Kasumi-1 (cell line): ENCODE measurements at places on chromosomes 13 and 19.
A peak's percentile ranks its signal among the peaks of the same experiment; 100 is the strongest.

GRCh38 chr13:40966298-40966697 is 52.8 kb downstream of the ELF1 start:
- peak; percentile 47 for DNase-seq

- no peak for DNase-seq
Measured at GRCh38 chr13:39913339-39913738, 257.9 kb downstream of the COG6 start.

DNA sequence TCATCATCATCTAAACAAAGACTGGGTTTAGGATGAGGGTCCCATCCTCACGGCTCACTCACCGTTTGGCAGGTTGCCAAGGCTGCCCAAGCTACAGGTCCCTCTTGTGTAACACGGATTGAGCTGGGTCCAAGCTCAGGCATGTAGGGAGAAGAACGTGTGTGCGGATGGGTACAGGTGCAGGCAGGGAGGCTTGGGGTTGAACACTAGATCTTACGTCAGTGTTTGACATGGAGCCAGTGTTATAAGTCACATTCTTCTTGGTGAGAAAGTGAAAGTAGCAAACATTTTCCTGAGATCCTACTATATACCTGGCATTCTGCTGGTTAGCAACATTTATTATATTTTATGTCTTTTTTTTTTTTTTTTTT is 136.8 kb upstream of the RNF113B start:
- no peak for DNase-seq

DNA sequence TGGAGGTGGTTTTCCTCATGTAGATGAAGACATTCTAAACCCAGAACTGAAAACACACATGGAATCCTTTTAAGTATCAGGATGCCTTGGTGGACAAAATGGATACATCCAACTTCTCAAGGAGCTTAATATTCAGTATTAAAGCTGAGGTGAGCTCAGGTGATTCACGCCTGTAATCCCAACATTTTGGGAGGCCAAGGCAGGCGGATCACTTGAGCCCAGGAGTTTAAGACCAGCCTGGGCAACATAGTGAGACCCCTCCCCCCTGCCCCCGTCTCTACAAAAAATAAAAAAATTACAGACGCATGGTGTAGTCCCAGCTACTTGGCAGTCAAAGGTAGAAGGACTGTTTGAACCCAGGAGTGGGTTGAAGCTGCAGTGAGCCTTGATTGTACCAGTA is 28.8 kb downstream of the DPRX start:
- DNase-seq, result no peak

- peak; percentile 31 for DNase-seq
Measured at GRCh38 chr19:50427997-50428425, 4.7 kb upstream of the MYBPC2 start.

- no peak for DNase-seq
Measured at GRCh38 chr19:13817018-13817614, 21.9 kb downstream of the ZSWIM4 start.

GRCh38 chr13:21894091-21894490 is 223.2 kb downstream of the FGF9 start:
- DNase-seq, result no peak

- DNase-seq, result no peak
Measured at GRCh38 chr19:48716562-48717291, 2.8 kb downstream of the MAMSTR start.

- DNase-seq, result no peak
Measured at GRCh38 chr19:14305706-14306105, 75.5 kb upstream of the ADGRE5 start.

- DNase-seq, result no peak
Measured at GRCh38 chr13:69959046-69959445, 148.6 kb upstream of the ATXN8OS start.

- DNase-seq, result no peak
Measured at GRCh38 chr13:25739376-25739775, 312.4 kb downstream of the SHISA2 start.

- DNase-seq, result no peak
Measured at GRCh38 chr13:58004751-58005150, 373.2 kb downstream of the PCDH17 start.

DNA sequence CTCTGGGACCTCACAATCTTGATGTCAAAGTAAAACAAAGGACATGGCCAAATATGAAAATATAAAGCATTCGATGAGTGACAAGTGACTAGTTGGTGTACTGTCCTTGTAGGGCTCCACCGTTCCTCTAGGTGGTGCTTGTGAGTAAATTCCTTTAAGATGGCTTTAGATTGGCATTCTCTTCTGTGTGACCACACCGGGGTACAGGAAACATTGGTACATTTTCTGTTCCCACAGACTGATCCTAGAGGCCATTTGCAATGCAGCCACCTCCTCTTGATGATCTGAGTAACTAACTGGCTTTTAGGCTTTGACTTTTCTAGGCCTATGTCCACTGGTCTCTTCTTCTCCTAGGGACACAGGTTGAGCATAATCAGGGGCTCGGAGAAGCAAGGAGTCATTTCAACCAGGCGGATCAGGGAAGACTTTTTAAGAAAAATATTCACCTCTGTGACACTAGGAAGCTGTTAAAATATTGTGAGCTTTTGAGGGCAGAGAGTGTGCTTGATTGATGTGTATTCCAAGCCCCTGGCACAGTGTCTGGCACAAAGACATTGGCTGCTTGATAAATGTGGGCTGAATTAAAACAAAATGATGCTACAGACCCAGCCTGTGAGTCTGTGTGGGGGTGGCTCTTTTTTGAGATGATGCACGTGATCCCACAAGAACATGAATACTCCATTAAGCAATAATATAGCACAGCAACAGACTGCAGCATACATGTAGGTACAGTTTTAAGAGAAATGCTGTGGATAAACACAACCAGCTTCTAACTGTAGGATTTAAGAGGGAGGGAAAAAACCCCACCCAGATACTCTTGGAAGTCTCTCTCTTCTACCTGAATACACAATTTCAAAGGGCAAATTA is 21.0 kb downstream of the EPSTI1 start:
- DNase-seq, result peak; percentile 76

DNA sequence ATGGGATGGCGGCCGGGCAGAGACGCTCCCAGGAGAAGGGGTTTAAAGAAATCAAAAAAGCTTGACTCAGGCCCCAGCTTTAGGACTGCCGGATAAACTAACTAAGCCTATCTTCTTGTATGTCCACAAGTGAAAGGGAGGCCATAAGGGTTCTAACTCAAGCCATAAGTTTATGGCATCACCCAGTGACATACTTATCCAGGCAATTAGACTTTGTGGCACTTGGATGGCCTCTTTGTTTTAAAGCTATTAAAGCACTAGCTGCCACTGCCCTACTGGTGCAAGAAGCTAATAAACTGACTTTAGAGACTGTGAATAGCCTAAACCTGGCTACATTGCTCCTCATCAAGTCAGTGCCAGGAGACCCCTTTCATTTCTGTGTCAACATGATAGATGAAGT is 102.0 kb downstream of the ZNF429 start:
- no peak for DNase-seq

- no peak for DNase-seq
Measured at GRCh38 chr13:66663711-66664110, 566.4 kb downstream of the PCDH9 start.
